ENCODE measurements at places on chromosomes 1 and 21.

DNA sequence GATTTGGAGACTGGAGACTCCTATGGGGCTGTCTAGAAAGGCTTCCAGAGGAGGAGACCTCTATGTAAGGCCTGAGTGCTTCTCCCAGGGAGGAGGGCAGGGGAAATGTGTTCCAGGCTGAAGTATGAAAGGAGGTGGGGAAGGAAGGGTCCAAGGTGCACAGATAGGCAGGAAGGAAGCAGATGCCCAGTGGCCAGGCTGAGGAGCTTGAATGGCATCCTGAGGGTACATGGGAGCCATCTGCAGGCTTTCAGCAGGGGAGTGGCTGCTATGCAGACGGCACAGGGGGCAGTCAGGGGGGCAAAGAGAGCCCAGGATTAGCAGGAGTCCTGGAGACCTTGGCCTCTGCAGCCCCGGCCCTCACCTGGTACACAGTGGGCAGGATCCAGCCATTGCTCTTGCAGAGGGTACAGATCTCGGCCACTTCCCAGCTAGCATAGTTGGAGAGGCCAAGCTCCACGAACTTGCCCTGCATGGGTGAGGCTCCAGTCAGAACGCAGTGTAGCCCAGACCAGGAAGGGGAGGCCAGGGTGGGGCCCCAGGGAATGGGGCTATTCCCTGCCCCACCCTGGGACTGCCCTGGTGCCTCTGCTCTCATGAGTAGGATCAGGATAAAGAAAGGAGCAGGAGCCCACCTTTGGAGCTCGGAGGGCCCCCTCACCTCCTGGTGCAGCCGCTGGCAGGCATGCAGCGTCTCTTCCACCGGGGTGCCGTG lies 4.0 kb downstream of the AKR7A2 start:
- DNase-seq, result peak; percentile 48

- no peak for DNase-seq
Measured at GRCh38 chr1:231099311-231099710, 59.3 kb upstream of the FAM89A start.

- DNase-seq, result no peak
Measured at GRCh38 chr1:165717918-165718515, 19.7 kb upstream of the ALDH9A1 start.

- no peak for DNase-seq
Measured at GRCh38 chr21:28828021-28828420, 164.7 kb downstream of the LTN1 start.

GRCh38 chr21:37908691-37909090 lies 7.6 kb downstream of the KCNJ6 start:
- no peak for DNase-seq

- DNase-seq, result no peak
Measured at GRCh38 chr1:84834419-84835064, 58.5 kb downstream of the LPAR3 start.

DNA sequence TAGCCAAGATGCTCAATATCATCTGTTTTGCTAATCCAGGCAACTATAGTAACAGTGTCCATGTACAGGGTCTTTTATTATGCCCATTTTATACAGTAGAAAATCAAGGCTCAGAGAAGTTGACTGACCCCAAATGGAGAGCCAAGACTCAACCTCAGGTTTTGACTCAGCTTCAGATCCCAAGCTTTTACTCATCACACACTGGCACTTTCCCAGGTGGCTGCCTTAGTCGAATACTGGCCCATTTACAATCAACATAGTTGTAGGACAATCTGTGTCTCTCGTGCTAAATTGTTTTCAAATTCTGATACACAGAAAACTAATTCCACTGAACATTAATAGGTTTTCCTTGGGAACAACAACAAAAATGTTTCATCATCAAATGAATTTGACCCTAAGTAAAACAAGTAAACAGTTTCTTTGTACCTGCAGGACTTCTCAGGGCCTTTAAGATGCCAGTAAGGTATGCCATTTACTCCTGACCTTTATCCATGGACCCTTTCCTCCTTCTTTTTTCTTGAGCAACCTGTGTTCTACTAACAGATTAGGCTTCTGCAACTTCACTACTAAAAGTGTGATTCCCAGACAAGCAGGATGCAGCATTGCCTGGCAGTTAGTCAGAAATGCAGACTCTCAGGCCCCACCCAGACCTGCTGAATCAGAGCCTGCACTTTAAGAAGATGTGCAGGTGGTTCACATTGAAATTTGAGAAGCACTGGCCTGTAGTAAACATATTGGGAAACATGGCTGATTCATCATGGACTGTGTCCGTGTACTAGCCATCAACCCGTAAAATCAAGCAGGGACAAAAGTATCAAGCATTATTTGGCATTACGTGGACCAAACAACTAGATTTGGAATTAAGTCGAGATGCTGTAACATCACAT lies 128.8 kb downstream of the RRAGC start:
- DNase-seq, result no peak

- DNase-seq, result no peak
Measured at GRCh38 chr21:15208786-15209185, 144.0 kb upstream of the NRIP1 start.

DNA sequence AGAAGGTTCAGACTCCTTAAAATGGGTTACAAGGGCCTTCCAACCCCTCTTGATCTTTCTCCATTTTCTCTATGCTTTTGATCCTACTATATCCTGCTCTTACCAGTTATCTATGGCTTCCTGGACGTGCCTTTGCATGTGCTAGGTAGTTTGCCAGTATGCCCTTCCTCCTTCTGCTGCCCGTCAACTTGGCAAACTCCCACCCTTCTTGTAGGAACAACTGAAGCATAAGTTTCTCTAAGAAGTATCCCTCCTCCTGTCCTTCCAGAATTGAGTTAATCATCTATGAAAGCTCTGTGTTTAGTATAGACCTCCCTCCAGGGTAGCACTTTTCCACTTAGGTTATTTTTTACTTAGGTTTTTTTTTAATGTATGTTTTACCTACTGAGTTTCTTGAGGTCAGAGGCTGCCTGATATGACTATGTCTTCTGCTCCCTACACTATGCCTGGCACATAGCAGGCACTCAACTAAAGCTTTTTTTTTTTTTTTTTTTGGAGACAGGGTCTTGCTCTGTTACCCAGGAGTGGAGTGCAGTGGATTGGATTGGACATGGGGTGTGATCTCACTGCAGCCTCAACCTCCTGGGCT lies 10.0 kb upstream of the IGSF3 start:
- no peak for DNase-seq

DNA sequence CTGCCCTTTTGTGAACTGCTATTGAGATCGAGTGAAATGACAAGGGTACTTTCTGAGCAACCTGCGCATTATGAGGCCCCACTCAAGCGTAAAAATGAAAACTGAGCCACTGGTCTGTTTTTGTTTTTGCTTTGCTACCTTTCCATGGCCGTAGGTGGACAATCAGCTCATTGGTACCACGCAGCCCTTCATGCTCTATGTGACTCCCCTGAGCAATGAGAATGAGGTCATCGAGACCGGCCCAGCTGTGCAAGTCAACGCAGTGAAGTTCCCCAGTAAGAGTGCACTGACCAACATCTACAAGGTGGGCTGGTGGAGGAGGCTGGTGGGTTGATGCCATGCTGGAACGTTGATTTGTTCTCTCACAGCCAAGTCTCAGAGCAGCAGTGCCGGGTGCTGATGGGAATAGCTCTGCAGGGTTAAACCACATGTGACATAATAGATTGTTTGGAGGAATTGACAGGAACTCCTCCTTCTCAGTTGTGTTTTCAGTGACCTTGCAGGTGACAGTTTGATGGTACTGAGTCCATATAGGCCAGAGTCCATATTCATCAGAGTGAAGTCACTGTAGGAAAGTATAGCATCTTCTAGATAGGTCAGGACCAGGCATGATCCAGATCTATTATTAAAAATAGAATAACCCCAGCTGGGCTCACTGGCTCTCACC lies 170.3 kb downstream of the VPS13D start:
- DNase-seq, result no peak

GRCh38 chr1:15771836-15772515 lies 13.4 kb downstream of the FBLIM1 start:
- no peak for DNase-seq

- peak; percentile 81 for DNase-seq
Measured at GRCh38 chr1:110765640-110766335, 91.0 kb upstream of the KCNA3 start.

DNA sequence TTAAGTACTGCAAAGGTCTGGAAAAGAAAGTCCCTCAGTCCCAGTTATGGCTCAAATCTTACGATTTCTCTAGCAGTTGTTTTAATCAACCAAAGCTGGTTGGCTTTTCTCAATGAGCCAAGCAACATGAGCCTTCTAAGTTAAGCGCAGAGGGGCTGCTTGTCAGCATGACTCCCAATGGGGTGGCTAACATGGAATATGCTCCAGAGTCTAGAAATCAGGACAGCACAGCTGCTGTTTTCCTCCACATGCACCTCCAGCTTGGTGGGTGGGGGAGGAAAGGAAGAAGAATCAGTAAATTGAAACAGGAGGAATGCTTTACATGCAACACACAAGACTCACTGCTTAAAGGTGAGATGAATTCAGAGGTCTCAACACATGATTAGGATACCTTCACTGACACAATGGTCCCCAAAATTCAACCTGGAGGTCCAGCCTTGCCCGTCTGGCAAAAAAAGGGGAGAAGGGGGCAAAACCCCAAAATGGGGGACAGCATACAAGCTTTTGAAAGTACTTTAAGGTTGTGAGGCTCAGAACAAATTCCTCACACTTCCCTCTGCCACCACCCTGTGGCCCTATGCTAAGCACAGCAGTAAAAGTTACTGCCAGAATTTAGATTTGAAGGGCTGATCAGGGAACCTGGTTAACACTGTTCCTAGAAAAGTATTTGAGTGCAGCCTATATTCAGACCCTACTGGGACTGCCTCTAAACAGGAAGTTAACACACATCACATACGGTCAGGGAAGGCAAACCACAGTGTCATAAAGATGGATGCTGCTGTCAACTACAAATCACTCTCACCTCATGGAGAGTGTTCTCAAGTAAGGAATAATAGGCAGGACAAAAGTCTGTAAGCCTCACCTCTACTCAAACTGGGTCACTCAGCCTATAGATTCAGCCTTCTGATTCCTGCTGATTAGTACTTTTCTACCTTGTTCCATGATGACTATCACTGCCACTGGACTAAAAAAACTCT lies 2.6 kb downstream of the GATAD2B start:
- DNase-seq, result no peak
